ENCODE measurements at places on chromosomes 4 and X.
A peak's percentile ranks its signal among the peaks of the same experiment; 100 is the strongest.

DNA sequence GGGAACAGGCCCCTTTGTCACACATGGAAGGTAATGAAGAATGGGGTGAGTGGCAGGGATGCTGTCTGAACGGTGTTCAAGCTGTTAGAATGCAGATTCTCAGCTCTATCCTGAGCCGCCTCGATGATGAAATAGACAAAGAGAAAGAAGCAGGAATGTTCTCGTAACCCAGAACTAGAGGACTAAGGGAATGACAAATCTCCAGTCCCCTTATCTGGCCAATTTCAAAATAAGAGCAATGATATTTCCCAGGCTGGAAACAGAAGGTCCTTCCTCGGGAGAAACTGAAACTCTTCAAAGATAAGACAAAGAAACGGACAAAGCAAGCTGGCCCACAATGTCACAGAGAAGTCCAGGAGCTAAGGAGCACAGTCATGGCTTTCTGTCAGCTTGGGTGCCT, 29.5 kb upstream of the MTNR1A start:
- no peak for DNase-seq

DNA sequence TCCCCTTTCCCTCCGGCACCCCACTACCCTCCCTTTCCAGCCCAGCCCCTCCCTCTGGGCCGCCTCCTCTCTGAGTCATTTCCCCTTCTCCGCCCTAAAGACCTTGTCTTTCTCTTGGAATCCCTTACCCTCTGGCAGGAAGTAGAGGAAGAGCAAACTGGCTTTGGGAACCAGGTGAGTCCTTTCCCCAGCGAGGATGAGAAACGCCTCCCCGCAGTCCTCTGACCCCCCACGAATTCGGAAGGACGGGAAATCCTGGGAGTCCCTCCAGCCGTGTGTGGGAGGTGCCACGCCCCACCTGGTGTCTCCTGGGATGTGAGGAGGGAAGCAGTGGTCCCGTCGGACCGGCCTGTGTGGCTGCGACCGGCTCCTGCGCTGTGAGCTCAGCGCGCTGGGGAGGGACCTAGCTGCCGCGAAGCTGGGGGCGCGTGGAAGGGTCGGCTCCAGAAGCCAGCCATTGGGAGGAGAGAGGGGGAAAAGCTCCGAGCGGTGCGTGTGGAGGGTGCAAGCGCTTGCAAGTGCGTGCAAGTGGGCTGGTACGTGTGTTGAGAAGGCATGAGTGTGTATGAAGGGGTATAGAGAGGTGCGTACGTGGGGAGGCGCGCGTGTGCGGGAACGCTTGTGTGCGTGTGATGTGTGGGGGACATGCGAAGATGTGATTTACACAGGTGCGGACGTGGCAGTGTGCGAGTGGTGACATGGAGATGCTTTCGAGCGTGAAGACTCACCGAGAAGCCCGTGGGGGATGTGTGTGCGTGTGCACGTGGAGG, 46.3 kb downstream of the TEX13B start:
- DNase-seq: no peak

- peak; percentile 5 for DNase-seq
These were observed 702 bp downstream of the MMGT1 start for GRCh38 chrX:135973025-135973547.

- DNase-seq: no peak
These were observed at the start of gene TASL for GRCh38 chrX:30577362-30577991. TASL (minus strand) TSS chrX:30577766; CDS start chrX:30560355, 17,411 bp downstream.

DNA sequence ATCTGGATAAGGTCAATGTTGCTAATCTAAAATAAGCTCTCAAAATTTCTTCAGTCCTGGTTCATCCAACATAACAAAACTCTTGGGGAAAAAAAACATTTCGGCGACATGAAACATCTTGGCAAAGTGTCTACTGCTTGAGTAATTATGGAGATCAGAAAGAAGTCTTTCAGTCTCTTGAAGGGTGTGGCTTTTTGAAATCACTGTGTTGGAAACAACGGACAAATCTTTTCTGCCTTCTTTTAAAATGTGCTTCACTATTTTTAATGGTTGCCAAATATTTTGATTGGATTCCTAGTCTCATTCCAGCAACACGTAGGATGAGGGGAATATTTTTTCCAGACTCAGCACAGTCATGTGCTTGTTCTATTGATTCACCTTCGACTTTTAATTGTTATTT, 138.6 kb downstream of the KLHL8 start:
- DNase-seq: no peak

GRCh38 chr4:71066737-71067716, 73.6 kb downstream of the DCK start:
- DNase-seq: no peak

GRCh38 chr4:86892636-86892960, 376 bp upstream of the C4orf36 start:
- DNase-seq: peak; percentile 15

DNA sequence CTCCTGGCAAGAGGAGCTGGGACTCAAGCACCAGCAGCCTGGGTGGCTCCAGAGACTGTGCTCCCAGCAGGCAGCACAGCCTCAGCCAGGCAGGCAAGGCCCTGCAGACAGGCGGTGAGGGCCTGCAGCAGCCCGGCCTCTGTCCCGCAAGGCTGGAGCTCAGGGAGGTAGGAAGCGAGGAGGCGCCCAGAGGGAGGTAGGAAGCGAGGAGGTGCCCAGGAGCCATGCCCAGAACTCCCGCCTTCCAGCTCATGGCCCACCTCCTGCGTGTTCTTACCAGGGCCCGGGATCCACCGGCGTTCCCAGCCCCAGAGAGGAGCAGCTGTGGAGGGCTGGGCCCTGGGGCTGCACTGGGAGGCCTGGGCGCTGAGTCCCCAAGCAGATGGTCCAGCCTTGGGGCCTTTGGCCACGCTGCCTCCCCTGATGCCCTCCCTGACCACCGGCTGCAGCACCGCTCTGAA, 133.1 kb downstream of the HMX1 start:
- no peak for DNase-seq

DNA sequence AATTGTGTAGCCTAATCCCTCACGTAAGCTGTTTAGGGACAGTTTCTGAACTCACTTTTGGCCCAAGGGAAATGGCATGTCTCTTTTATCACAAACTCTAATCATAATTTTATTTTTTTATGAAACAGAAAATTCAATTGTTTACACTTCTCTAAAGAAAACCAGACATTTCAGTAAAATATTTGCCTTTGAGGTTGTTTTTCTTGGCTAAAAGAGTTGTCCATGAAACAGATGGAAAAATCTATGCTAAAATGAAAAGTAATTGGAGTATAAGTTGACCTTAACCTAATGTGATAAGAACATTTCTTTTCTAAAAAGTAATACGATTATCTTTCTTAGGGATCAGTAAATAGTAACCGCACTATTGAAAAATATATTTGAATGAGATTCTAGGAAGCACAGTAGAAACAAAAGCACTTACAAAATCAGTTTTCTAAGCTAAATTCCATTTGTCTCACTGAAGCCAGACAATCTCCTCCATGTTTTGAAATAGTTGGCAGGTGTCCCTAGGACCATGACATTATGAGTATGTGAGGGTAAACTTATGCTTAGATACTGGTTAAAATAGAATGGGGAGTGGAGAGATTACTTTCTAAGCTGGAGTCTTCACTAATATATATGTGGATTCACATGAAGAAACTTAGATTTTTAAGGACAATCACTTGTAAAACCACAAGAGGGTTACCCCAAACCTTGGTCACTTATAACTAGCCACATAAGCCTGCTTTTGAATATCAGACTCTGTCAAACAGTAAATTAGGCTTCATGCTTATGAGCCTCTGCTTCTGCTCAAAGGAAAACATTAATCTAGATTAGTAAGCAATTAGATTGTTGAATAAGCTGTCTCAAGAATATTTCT, 20.1 kb upstream of the TET2 start:
- no peak for DNase-seq
